ENCODE measurements at places on chromosomes 3 and 15. TPM values are rescaled to one million over a fixed set of nuclear protein-coding genes. Genes with fewer than 3 reads are reported as not detected.

GASK1A gene
- polyA plus RNA-seq = not detected

CLDN1 gene
- polyA plus RNA-seq = not detected

CNTN4 gene
- polyA plus RNA-seq = not detected

ARL6IP5 gene
- polyA plus RNA-seq = 425 TPM

GOLGA8T gene
- polyA plus RNA-seq = not detected

SFMBT1 gene
- polyA plus RNA-seq = 17.0 TPM

RTP1 gene
- polyA plus RNA-seq = not detected

DIS3L gene
- 42.7 TPM for polyA plus RNA-seq

ITGB5 gene
- polyA plus RNA-seq = 0.62 TPM

CCDC80 gene
- 0.02 TPM for polyA plus RNA-seq

LRRIQ4 gene
- polyA plus RNA-seq = not detected

LEKR1 gene
- 0.56 TPM for polyA plus RNA-seq

PLA2G4D gene
- not detected for polyA plus RNA-seq
